ENCODE measurements at places on chromosomes 4 and X.

GRCh38 chr4:35102066-35102465, 1142.2 kb downstream of the ARAP2 start:
- no peak for DNase-seq

DNA sequence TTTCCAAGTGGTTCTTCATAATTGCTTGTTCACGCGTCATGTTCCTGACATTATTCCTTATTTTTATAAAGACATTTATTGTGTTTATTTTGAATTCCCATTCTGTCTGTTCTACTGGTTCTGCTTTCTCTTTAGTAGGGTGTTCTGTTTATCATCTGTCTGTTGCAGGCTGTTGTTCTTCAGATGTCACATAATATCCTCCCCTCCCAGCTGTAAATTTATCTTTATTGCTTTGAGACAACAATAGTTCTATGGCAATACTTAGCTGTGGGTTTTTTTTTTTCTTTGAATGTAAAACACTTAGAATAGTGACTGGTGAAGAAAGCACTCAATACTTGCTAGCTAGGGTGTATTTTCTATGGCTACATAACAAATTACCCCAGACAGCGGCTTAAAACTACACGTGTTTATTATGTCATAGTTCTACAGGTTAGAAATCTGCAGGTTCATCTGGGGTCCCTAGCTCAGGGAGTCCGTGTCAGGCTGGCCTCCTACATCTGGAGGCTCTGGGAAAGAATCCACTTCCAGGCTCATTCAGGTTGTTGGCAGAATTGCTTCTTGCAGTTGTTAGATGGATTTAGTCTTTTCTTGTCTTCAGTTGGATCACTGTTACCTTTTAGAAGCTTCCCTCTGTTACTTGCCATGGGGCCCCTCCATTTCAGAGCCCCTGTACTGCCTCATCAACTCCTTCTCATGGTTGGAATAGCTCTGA, 63.4 kb upstream of the ENPEP start:
- no peak for DNase-seq

DNA sequence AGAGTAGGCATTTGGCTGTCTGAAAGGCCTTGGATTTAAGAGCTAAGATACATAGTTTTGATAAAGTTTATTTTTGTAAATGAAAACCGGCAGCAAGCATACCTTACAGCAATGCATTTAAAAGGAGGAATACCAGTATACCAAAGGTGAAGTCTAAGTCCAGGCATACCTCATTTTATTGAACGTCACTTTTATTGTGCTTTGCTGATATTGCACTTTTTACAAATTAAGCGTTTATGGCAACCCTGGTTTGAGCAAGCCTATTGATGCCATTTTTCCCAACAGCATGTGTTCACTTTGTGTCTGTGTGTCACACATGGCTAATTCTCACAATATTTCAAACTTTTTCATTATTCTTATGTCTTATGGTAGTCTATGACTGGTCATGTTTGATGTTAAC, 8.4 kb upstream of the SLC6A14 start:
- no peak for DNase-seq

DNA sequence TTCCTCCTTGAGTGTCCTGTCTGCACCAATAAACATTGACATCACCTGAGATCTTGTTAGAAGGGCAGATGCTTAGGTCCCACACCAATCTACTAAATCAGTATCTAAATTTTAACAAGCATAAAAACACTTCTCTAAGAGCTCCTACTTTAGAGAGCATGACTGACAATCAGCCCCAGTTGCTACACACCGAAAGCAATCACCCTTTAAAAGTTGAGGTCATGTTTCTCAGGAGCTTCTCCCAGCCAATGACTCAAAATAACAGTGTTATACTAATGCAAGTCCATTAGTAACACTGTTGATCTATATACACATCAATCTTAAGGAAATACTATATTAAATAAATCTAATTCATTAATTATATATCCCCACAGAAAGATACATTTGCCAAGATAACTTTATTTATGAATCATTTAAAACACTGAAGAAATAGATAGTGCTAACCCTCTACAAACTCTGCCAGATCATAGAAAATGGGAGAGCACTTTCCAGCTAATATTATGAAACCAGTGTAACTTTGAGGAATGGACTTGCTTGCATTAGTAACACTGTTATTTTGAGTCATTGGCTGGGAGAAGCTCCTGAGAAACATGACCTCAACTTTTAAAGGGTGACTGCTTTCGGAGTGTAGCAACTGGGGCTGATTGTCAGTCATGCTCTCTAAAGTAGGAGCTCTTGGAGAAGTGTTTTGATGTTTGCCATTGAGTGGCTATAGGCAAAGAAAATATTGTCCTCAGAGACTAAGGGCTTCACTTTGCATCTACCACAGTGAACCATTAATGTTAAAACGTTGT, 109.8 kb upstream of the HDX start:
- no peak for DNase-seq

DNA sequence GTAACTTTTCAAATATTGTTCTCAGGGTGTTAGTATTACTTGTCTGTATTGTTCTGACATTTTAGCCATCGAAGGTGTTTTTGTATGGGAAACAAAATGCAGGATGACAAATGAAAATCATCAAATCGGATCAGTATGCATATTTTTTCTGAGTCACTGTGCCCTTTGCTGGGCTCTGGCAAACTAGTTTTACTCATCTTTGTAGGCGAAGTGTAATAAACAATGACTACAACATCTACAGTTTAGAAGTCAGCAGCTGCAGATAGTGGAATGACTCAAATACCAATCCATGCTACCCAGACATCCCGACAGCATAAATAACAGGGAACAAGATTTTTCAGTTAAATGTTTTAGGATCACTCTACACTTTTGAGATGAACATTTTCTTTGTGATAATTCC, 557.3 kb upstream of the TENM3 start:
- peak; percentile 66 for DNase-seq

DNA sequence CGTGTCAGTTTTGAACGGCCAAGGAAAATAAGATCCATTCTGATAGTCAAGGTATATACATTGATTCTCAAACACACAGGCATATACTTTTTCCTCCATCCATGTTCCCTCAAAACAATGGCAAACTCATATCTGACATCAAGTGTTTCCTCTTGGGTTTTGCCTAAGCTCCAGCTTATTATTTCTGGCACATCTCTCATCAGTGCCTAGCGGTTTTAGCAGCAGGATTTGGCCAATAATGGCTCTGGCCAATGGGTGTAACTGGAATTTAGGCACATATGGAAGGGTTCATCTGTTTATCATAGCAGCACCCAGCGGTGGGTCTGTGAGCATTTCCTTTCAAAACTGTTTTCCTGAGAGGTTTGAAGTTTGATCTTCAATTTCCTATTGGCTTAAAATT, 161.6 kb upstream of the TLL1 start:
- peak; percentile 60 for DNase-seq

- DNase-seq = no peak
Measured at GRCh38 chrX:76555816-76556215, 128.3 kb downstream of the MAGEE1 start.

- DNase-seq = peak; percentile 96
Measured at GRCh38 chrX:100649550-100650356, 5.8 kb downstream of the SRPX2 start.
